ENCODE measurements at places on chromosomes 3 and 15.

- DNase-seq: no peak
Measured at GRCh38 chr3:64684715-64685261, 3.0 kb downstream of the ADAMTS9 start.

GRCh38 chr3:16993227-16993626 is 108.5 kb downstream of the PLCL2 start:
- DNase-seq: no peak

DNA sequence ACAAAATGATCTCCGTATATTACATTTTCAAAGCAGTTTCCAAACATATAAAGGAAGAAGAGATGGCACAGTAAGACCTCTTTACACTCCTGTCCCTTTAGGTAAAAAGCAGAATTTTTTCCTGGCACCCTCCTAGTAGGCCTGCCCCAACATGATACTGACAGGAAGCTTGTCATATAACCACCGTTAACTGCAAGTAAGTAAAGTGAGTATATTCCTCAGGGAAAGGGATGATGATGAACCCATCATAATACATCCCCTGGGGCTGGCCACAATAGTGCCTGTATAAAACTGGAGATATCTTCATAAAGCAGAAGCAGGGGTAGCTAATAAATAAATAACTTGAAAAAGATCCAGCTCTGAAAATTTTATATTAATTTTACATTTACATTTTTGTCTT is 893.0 kb downstream of the DIPK2A start:
- no peak for DNase-seq

GRCh38 chr15:52109559-52110451 is 2.8 kb downstream of the BCL2L10 start:
- no peak for DNase-seq

DNA sequence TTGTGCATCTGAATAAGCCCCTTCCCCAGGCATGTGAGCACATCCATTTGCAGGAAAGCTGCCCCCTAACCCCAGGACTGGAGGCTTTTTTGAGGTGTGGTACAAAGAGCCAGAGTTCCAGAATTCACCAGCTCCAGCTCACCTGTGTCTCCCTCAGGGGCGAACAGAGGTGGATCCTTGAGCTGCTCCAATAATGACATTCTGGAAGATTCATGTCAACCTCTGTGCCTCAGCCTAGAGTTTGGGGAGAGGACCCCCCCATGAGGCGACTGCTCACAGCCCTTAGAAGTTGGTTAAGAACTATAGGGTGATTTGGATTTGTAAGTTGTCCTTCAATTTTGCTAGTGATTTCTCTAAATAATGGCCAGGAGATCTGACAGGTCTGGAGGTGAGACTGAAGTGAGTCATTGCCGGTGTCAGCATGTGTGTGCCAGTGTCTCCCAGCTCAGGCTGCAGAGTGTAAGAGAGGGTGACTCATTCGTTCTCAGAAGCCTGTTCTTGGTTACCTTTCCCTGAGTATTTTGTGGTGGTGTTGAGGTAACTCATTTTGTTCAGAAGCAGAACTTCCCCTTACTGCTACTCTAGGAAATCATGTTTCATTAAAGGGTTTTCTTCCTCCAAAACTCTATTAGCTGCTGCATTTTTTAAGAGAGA is 136.9 kb upstream of the TOPAZ1 start:
- DNase-seq: peak; percentile 18

- DNase-seq: no peak
Measured at GRCh38 chr3:53181024-53181371, 20.0 kb downstream of the PRKCD start.

DNA sequence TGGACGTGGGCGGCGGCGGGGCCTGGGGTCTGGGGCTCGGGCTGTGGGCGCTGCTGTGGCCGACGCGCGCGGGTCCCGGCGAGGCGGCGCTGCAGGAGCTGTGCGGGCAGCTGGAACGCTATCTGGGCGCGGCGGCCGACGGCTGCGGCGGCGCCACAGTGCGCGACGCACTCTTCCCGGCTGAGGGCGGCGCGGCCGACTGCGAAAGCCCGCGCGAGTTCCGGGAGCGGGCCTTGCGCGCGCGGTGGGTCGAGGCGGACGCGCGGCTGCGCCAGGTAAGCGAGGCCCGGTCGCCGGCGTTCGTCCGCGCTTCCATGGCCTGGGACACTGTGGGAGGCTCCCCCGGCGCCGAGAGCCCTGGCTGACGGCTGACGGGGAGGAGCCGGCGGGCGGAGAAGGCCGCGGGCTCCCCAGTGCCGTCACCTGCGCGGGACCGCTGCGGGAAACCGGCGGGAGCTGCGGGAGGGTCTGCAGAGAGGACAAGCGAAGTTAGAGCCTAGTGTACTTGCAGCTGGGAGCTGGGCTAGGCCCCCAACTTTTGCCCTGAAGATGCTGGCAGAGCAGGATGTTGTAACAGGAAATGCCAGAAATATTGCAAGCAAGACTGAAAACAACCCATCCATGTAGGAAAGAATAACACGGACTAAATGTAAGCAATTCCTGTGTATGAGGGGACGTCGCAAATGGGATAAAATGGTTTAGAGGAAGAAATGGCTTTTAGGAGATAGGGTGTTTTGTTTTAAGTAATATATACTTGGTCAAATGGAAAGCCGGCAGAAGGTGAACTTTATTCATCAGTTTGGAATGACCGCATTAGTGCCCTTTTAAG is 847 bp downstream of the WHAMM start:
- DNase-seq: peak; percentile 41

DNA sequence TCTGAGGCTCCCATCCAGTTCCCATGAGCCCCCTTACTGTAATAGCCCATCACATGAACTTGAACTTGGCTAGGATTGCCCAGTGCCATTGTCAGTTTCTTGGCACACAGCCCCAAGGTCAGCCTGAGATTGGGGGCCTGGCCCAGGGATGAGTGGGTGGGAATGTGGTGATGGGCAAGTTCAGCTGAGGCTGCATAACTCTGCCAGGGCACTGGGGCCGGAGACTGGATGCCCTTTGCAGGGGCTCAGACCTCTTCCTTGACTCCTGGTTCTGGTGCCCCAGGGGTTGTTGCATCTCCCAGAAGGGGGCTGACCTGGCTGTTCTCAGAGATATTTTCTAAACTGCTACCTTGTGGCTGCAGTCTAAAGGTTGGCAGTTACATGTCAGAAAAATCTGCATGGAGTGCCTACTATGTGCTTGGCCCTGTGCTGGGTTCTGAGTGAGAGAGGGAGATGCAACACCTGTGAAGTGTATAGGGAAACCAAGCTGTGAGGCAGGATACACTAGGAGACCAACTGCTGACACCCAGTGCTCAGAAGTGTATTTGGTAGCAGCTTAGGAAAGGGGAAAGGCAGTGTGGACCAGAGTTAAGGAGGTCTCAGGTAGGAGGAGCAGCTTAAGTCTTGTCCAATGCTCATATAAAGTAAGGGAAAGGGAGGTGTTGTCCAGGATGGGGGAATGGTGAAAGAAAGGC is 74.8 kb upstream of the PRR23C start:
- no peak for DNase-seq

DNA sequence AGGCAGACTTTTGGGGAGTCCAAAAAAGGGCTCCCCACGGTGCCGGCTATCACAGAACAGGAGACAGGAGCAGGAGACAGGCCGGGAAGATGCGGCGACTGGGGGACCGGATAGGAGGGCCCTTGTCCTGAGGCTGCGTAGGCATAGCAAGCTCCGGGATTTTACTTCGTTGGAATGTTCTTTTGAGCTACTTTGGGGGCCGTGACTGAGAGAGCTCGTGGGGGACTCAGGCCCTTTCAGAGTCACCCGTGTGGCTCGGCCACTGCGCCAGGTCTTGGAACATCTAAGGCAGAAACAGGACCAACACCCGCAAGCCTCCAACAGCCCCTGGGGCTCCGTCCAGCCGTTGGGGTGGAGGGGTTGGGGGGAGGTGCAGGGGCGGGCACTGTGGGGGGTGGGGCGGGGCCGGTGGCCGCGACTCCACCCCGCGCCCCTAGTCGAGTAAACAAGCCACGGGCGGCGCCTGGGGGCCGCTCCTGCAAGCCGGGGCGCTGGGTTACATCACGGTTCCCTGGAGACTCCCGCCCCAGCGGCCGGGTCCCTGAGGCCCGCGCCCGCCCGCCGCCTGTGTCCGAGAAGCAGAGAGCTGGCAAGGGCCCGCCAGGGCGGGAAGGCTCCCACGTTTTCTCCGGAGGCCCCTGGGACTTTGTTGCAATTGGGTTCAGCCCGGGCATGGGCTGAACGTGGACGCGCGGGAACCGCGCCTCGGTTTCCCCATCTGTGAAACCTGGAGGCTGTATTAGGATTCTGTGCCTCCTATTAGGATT is 23.3 kb upstream of the C15orf39 start:
- no peak for DNase-seq

- no peak for DNase-seq
Measured at GRCh38 chr3:43852066-43852465, 161.3 kb downstream of the ABHD5 start.

DNA sequence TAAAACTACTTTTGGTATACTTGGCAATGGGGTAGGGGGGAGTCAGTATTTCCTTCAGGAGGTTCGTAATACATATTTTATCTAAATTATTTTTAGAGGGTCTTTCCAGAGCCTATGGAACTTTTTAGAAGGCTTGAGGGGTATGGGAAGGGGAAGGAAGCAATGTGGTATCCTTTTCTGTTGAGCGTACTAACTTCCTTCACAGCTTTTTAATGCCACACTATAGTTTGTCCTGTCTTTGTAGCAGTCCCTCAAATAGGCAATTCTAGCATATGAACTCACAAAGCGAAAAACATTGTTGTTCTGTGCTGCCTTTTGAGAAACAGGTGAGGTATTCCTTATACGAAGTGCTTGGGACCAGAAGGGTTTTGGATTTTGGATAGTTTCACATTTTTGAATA is 22.3 kb upstream of the P2RY13 start:
- DNase-seq: peak; percentile 63

DNA sequence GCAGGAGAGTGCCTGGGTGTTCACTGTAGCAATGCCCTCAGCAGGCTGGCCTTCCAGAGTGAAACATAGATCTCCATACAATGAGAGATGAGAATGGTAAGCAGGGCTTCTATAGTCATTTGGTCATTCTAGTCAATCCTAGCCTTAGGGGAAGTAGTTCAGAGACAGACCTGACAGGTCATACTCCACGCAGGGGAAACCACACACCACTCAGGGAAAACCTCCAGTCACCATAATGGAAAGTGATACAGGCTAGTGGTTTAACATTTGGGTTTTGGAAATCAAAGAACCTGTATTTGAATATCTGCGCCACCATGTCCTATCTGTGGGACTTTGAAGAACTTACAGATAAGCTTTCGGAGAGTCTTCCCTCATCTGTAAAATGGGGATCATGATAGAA is 425.7 kb upstream of the PPP2R3A start:
- no peak for DNase-seq

GRCh38 chr3:55491296-55491816 is 4.2 kb upstream of the WNT5A start:
- no peak for DNase-seq

- no peak for DNase-seq
Measured at GRCh38 chr3:28317438-28318022, 31.0 kb upstream of the ZCWPW2 start.

- DNase-seq: no peak
Measured at GRCh38 chr3:182585532-182586150, 207.7 kb upstream of the ATP11B start.

- DNase-seq: no peak
Measured at GRCh38 chr3:33170531-33170930, 48.1 kb downstream of the SUSD5 start.

GRCh38 chr3:171363202-171363601 is 97.0 kb downstream of the TNIK start:
- no peak for DNase-seq

DNA sequence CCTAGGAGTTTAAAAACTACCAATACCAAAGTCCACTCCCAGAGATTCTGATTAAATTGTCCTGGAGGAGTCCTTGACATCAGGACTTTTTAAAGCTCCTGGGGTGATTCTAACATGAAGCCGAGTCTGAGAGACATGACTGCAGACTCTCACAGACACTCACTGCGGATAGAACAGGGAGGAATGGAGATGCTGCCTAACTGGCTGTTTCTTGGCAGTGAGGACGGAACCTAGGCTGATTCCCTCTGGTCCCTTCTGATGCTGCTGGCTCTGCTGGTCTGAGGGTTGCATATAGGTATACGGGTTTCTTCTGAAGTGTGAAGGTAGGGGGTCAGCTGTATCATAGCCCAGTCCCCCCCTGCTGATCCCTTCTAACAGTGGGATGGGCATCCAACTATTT is 1.3 kb upstream of the HRG start:
- DNase-seq: no peak

DNA sequence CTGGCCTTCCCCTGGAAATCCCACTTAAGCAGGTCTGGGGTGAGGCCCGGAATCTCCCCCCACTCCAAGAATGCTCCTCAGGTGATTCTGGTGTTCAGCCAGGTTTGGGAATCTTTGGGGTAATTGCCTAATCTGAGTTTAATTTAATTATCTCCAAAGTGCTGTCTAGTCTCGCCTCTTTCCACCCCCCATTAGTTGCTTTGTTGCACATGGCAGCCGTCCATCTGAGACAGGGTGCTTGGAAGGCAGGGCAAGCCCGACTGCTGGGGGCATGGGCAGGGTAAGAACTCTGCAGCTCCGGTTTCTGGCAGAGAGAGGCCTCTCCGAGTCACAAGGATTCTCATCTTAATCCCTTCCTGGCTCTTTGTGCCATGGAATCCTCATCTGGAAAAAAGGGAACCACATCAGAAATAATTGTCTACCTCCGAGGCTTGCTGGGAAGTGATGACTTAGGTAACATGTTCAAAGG is 15.0 kb downstream of the IL17RD start:
- DNase-seq: no peak

GRCh38 chr3:43148033-43148432 is 42.2 kb upstream of the POMGNT2 start:
- DNase-seq: no peak

DNA sequence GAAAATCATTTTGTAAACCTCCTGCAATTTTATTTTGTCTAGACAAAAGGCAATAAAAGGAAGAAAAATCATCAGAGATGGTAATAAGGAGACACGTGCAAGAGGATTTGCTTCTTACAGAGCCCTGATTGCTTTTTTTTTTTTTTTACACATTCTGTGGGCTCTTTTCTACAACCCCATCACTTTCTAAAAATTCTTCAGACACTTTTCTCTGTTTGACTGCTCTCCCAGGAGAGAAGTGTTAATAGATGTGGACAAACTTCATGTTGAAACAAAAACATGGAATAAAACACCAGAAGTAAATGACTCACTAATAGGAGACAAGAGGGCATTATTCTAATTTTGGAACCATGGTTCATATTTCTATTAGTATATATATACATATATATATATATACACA is 114.4 kb upstream of the TPRG1 start:
- DNase-seq: no peak

GRCh38 chr3:113802795-113803455 is 35.7 kb upstream of the GRAMD1C start:
- no peak for DNase-seq

- no peak for DNase-seq
Measured at GRCh38 chr3:74271541-74271940, 342.9 kb downstream of the CNTN3 start.

GRCh38 chr3:114686621-114687020 is 392.8 kb downstream of the TIGIT start:
- DNase-seq: peak; percentile 24

- DNase-seq: no peak
Measured at GRCh38 chr15:91393186-91393585, 293.1 kb downstream of the SV2B start.

All from KG1 (cell line).